Stimulated activated CD4-positive, alpha-beta T cell treated with anti-CD3 and anti-CD28 coated beads, Interleukin-4, amount 100 ng/mL, for 1 hour (primary cell): ENCODE measurements at places on chromosomes 12 and 14.

- no peak for DNase-seq
Measured at GRCh38 chr12:7512553-7512952, 9.0 kb upstream of the CD163 start.

- DNase-seq, result no peak
Measured at GRCh38 chr12:73632661-73633060, 905.0 kb upstream of the ATXN7L3B start.

- DNase-seq, result no peak
Measured at GRCh38 chr12:54370171-54370730, 6.0 kb upstream of the GPR84 start.

DNA sequence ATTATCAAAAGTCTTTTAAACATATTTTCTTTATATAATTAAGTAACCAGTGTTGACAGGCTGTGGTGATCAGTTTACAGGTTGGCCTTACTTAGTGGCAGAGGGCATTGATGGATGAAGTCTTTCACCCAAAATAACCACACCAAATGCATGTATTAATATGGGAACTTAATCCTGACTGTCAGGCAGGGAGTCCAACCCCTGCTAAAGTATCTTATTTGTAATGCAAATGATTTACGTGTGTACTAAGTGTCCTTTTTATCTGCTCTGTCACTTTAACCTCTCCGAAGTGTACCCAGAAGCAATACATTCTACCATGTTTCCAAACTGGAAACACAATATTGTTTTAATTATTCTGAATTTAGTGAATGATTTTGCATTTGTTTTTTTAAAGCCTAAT is 1.4 kb downstream of the MYBPC1 start:
- no peak for DNase-seq

DNA sequence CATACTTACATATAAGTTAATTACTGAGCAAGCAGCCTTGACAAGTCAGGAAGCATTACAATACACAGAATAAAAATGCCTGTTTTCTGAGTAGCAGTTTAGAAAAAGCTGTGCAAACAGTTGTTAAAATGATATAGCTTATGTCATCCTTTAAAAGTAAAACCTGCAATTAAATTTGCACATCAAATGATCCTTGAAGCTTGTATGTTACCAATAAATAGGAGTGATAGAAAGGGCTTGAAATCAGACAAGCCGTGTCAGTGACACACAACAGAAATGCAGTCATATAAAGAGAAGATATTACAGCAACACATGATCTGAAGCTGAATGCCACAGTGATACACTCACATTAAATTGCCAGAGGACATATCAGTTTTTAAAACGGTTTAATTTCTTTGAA is 70.0 kb downstream of the EPS8 start:
- DNase-seq, result no peak

DNA sequence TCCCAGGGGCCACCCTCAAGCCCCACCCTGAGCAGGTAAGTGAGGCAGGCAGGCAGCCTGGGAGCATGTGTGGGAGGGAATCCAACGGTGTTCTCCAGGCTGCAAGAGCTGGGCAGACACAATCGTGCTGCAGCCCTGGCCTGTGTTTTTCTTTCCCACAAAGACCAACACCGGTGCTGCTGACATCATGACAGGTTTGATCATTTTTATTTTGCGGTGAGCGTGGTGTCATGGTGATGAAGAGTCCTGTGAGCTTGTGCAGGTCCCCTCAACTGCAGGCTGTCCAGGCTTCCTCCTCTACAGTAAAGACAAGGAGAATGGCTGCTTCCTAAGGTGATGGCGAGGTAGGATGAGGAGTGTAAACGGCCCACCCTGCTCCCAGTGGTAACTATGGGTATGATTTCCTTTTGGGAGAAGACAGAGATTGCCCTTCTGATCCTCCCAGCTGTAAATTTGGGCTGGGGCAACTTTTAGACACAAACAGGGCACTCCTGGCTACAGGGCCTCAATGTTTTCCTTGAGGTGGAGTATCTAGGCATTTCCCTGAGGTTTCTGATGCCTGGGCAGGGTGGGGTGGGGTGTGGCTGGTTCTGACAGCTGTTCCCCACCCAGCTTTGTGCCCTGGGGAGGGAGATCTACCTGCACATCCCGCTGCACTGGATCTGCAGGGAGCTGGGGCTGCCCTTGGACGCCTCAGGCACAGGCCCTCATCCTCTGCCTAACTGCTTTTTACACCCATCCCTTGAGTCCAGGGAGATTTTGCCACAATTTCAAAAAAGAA is 109.1 kb downstream of the VCPKMT start:
- no peak for DNase-seq

DNA sequence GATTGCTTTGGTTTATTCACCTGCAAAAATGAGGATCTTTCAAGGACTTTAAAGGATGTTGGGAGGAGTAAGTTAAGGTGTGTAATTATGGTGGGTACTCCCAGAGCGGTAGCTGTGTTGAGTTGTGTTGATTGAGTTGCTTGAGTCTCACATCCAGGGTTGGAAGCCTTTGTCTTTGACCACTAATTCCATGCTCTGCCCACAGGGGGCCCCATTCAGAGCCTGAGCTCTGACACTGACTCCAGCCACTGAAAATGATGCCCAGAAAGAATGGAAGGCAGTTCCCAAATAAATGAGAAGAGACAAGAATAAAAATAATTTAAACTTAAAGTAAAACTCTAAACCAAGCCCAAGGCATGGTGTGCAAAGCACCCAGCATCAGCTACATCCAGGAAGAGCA is 237.4 kb upstream of the PWP1 start:
- no peak for DNase-seq

- DNase-seq, result no peak
Measured at GRCh38 chr12:10811883-10812536, 2.0 kb upstream of the TAS2R9 start.

GRCh38 chr12:92927436-92928281 is 1.4 kb downstream of the EEA1 start:
- no peak for DNase-seq

DNA sequence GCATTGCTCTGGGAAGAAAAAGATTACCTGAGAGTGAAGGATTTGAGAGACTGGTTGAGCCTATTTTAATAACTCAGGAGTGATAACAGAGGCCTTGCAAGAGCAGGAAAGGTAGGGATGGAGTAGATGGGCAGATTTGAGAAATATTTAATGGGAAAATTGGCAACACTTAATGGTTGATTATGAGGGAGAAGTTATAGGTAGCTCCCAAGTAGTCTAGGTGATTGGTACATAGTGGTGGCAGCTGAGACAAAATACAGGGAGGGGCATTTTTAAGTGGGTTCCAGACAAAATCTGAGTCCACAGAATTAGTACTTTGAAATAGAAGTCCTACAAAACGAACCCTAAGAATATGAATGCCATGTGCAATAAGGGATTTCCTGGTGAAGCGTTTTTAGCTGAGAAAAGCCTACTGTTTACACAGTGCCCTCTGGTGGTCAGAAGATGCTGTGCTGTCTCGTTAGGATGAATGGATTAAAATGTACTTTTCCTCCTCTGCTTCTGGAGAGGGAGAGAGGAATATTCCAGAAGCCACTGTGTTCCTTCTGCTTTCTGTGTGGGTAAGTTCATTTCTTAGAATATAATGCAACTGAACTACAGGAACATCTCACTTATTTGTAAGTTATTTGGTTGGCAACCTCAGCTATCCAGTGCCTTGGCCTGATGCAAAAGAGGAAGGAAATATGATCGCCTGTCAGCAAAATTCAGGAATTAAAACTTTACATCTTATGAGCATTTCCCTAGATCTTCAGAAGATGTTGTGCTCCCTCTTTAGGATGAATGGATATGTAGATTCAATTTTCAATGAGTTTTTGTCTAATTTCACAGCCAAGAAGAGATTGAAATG is 6.5 kb downstream of the ZBTB1 start:
- peak; percentile 45 for DNase-seq

GRCh38 chr12:95505039-95505438 is 31.1 kb downstream of the METAP2 start:
- no peak for DNase-seq

- no peak for DNase-seq
Measured at GRCh38 chr12:79685068-79685467, 5.7 kb downstream of the PAWR start.

DNA sequence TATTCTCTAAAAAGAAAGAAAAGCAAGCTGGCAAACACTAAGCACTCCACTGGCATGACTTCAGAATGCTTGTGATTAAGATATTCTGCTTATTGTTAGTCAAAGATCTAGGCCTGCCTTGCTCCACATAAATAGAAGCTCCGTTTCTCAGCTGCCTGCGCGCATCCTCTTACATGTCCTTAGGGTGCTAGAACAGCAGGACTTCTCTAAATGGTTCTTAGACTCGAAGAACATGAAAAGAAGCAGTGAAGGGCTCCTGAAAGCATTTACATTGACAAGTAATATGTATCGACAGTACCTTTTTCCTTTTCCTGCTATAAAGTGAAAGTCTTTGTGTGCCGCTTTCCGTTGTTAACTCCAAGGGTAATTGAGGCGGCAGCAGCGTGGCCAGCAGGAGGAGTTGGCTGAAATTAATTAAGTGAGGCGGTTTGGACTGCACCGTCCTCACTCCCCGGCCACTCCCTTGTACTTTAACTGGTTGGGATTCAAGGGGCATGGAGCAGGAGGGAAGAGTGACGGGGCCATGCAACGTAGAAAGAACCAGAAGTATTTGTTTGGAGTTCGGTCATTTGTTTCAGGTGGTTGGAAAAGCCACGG is 34.2 kb upstream of the OTX2 start:
- no peak for DNase-seq

DNA sequence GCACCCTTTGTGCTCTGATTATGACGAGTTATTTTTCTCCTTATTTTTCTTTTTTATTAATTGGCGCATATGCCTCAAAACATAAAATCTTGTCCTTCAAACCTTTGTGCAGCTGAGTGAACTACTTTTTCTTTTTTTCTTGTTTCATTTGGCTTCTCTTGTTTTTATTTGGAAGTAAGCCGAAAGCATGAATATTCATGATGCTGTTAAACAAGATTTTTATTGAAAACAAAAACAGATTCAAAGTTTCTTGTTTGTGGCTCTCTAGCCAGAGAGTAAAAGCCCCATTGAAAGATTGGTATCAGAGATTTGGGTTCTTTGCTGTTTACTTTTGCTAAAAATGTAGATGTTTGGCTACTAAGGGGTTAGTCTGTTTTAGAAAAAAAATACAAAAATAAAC is 183.8 kb downstream of the TMEM132C start:
- DNase-seq, result no peak

GRCh38 chr14:77099425-77100167 is 1.5 kb downstream of the CIPC start:
- DNase-seq, result no peak

DNA sequence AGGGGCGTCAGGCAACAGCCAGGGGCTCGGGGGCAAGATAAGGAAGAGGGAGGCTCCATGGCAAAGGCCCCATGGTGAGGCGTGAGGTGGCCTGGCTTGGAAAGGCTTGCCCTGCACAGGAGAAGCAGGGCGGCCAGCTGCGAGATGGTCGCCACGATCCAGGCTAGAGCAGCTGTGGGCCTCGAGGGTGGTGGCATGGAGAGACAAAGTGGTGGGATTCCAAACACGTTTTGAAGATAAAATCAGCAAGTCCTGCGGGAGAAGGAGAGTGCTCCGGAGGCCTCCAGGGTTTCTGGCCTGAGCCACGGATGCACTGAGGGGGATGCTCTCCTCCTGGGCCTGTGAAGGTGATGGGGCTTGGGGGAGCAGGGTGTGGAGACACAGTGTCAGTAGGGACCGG is 20.5 kb upstream of the DLK1 start:
- DNase-seq, result no peak

DNA sequence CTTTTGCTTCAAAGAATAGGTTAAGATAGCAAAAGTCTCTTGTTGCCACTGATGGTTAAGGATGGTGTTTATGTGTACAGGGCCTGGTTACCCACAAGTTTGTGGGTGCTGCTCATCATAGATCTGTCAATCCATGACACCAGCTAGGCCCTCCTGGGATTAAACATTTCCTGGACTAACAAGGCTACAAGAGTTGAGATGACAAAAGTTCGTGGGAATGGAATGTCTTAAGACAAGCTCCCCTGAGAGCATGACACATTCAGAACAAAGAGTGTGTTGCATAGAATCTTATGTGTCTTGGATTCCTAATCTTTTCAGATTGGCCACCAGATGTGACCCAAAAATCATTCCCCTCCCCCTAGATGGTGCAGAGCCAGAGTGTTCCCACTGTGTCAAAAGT is 592.5 kb upstream of the USP15 start:
- no peak for DNase-seq
